Epithelial cell of proximal tubule (primary cell): ENCODE measurements at places on chromosomes 6 and 20. TPM values are rescaled to one million over a fixed set of nuclear protein-coding genes. Genes with fewer than 3 reads are reported as not detected.

Gene FUT9
- 0.46 and 0.58 TPM in 2 replicates for total RNA-seq

DNA sequence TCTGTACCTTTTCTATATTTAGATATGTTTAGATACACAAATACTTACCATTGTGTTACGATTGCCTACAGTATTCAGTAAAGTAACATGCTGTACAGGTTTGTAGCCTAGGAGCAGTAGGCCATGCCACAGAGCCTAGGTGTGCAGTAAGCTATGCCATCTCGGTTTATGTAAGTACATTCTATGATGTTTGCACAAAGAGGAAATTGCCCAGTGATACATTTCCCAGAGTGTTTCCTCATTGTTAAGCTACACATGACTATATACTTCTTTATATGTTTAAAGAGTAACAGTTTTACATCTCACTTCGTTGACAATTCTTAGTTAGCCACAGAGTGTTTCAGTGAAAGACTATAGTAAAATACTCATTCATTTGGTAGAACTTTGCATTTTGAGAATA is 51.5 kb downstream of the SLC35F1 start:
- DNase-seq, result no peak

Gene PRPF6
- 56.6 and 62.4 TPM in 2 replicates for total RNA-seq

GRCh38 chr20:40963505-40963845 is 65.1 kb upstream of the TOP1 start:
- DNase-seq, result no peak

DNA sequence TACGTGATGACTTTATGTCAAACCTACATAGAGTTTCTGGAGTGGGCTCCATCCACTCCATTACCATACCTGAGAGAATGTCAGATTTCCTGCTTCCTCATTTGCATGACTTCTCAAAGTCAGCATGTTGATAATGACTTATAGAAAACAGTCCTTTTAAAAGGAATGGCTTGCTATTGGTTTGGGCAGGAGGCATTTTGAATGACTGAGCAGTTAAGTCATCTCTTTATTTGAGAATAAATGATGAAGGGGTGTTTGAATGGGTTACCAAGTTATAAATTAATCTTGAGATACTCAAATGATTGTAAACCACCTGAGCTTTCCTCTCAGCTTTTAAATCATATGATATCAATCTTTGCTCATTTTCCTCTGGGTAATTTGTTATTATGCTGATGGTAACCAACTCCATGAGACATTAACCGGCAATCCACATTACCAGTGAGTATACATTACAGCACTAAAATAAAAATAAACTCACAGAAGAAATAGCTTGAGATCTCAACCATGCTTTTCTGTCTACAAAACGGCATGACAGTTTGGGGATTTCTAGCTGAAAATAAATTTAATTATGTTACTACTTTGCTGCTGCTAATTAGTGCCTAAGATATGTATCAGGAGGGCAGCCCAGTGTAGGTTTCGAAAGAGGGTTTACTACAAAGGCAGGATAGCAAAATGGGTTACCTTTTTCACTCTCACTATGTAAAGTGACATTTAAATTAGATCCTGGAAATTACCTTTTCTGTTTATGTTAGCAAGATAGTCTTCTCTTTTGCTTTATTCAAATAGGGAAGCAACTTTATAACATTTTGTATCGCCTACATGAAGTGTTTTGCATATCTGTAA is 78.8 kb downstream of the RPS12 start:
- no peak for DNase-seq

DNA sequence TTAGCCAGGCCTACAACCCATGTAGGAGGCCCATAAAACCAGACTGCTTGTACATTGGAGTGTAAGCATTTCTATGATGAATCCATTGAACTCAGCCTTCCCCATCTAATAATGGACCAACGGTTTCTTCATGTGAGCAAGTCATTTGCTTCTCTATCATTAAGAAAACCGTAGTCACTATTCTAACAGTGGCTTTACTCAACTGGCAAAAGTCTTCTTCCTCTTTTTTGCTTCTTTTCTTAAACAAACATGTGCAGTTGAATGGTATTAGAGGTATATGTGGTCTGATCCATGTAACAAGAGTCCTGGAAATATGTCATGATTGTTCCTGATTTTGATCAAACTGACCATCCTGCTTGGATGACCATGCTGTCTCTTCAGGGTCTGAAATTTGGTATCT is 132.4 kb upstream of the STXBP5 start:
- DNase-seq, result no peak

DNA sequence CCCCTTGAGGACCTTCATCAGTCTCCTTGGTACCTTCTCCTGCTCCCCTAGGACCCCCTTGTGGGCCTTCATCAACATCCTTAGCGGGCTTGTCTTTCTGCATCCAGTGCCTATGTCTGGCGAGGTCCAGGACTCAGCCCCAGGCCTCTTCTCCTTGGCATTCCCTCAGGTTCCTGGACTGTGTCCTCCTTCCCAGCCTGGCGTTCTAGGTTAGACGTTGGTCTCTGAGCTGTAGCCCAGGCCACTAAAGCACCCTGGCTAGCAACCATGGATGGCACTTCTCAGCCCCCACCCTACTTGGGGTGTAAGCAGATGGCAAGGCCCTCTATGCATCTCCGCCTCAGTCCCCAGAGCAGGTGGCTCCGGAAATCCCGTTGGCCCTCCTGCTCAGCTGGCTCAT is 51.5 kb upstream of the NNAT start:
- DNase-seq, result no peak

Gene HLA-DPA1
- 6.8 and 7.1 TPM in 2 replicates for total RNA-seq

- no peak for DNase-seq
Observed at GRCh38 chr6:105873211-105873704, 212.9 kb upstream of the PRDM1 start.

- no peak for DNase-seq
Observed at GRCh38 chr6:105318660-105319059, 84.2 kb downstream of the PREP start.

- no peak for DNase-seq
Observed at GRCh38 chr6:170212956-170213636, 77.8 kb downstream of the DLL1 start.

- DNase-seq, result peak; percentile 99
Observed at GRCh38 chr6:110537208-110538123, 61.1 kb upstream of the SLC22A16 start.

DNA sequence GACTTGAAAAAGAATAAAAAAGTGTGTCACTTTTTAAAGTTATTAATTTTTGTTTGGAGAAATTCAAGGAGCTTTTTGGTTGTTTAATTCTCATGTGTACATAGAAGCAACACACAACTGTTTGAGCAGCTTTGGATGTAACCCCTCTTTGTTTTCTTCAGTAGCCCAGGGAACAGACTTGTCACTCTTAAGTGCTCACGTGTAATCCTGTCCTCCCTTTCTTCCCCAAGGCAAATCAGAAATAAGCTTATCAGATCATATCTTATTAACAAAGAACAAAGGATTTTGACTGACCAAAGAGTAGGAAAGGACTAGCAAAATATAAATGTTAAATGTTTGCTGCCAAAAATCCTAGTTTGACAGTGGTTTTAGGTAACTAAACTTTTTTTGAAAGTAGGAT is 7.3 kb upstream of the FLRT3 start:
- no peak for DNase-seq

DNA sequence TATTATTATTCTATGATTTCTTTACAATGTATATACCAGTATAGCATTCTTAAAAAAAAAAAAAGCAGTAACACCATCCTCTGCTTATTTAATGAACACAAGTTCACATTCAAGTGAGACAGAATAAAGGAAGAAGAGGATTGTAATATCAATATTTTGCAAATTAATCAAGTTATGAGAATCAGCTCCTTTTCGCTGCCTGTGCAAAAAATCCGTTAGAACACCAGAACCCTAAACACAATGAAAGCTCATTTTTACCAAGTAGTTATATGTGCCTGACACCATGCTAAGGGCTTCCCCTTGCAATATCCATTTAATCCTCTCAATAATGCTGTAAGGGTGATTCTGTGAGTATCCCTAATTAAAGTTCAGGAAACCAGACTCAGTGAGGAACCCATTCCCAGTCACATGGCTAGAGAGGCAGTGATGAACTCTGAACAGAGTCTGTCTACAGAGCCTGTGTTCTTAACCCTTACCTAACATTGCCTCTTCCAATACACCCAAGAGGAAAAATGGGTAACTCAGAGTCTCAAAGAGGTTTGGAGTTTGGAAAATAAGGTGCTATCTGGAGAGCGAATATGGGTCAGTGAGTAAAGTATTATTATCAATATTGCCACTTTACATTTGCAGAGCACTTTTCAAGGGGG is 66.8 kb downstream of the CDC40 start:
- no peak for DNase-seq

GRCh38 chr6:71414486-71414885 is 125.9 kb downstream of the OGFRL1 start:
- peak; percentile 80 for DNase-seq

- no peak for DNase-seq
Observed at GRCh38 chr6:19550380-19550779, 286.8 kb upstream of the ID4 start.

Gene RGS17
- 3.9 and 8.0 TPM in 2 replicates for total RNA-seq
